GM12878 (cell line): ENCODE measurements at places on chromosomes 13 and 19.

GRCh38 chr19:20969498-20969897 is 46.4 kb downstream of the ZNF85 start:
- no peak for DNase-seq

DNA sequence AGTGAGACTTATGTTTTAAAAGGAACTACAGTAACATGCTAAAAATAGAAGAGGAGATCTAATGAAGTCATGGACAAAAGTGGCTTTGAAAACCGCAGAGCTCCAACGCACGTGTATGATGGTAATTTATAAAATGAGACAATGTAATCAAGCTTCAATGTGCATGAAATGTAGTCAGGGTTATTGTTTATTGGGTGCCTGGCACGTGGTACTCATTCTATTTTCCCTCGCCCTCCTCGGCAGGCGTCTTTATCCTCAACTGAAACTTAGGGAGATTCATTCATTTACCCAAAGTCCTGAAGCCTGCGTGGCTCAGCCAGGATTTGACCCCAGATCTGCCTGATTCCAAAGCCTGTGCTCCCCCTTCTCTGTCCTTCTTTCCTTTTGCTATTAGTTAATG is 79.8 kb downstream of the CHST8 start:
- DNase-seq, result no peak

DNA sequence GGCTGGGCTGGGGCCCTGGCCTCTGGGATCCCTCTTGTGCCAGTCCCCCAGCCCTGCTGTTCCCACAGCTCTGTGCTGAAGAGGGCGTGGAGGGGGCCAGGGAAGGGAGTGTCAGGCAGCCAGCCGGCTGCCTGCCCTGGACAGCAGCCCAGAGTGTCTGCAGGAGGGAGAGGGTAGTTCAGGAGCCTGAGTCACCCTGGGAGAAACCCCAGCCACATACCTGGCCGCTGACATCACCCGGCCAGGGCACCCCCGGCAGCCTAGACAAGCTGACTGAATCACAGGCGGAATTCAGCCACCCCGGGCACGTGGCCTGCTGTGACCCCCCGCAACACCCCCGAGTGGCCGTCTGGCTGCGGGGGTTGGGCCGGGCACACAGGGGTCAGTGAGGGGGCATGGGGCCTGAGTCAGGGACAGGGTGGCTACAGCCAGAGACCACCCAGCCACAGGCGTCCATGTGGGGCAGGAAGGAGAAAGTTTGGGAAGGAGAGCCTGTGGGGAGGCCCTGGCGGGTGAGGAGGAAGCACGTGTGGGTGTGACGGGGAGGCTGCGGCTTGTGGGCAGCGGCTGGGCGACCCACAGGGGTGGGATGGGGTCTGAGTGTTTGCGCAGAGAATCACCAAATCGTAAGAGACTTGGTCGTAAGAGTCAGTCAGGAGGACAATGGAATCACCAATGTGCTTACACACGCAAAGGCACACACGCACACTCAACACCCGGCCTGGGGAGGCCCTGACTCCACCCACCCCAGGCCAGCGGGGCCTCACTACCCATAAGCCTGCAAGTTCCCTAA is 11.9 kb upstream of the FOSB start:
- no peak for DNase-seq

- DNase-seq, result no peak
Observed at GRCh38 chr19:53894707-53895106, 12.7 kb downstream of the PRKCG start.

DNA sequence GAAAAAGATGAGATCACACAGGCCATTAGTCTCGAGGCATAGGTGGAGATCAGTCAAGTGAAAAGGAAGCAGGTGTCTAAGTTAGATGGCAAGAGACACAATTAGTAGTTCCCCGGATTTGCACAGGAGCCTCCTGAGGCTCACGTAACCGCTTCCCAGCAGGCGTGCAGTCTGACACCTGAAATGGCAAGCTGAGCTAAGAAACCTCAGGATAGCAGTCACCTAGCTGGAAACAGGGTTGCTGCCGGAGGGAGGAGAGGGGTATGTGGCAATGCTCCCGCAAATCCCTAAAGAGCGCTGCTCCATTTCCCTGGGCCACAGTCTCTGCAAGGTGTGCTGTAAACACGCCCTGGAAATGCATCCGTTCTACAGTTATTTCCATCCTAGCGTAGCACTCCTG is 1151.0 kb downstream of the DIAPH3 start:
- DNase-seq, result no peak

- no peak for DNase-seq
Observed at GRCh38 chr13:105406551-105406950, 1128.9 kb downstream of the EFNB2 start.

- DNase-seq, result no peak
Observed at GRCh38 chr13:79037197-79037596, 368.9 kb downstream of the RBM26 start.

DNA sequence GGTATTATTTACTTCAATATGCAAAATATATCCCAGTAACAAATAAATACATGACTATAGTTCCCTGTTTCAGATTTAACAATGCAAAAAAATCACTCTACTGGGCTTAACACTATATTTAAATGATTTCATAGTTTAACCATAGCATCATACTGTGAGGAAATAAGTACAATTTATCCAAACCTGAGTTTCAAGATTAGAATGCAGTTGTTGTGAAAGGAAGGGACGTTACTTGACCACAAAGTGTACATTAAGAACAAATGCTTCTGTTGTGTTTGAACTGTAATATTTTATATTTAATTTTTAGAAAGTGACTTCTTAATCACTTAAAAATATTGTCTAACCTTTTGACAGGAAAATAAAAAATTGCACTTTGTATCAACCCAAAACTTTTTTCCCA is 1747.9 kb upstream of the SPRY2 start:
- DNase-seq, result no peak

GRCh38 chr19:813219-814151 is 8.3 kb downstream of the PLPPR3 start:
- no peak for DNase-seq

DNA sequence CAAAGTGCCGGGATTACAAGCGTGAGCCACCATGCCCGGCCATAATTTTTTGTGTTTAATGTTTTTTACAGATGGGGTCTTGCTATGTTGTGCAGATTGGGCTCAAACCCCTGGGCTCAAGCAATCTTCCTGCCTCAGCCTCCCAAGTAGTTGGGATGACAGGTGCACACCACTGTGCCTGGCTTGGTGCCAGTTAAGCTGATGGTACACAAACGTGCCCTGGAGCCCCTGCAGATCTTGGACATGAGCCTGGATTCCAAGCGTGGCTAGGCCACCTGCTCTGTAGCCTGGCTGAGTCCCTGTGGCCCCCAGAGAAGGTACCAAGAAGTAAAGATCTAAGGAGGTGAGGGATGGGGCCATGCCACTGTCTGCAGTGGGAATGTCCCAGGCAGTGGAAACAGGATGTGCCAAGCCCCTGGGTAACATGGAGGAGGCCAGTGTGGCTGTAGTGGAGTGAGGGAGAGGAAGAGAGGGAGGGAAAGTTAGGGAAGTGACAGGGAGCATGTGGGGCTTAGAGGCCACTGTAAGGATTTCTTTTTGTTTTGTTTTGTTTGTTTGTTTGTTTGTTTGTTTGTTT is 7.0 kb downstream of the PRODH2 start:
- DNase-seq, result no peak

GRCh38 chr19:43286786-43287185 is 17.5 kb upstream of the PSG9 start:
- no peak for DNase-seq

GRCh38 chr19:29477831-29478577 is 47.8 kb upstream of the VSTM2B start:
- no peak for DNase-seq

DNA sequence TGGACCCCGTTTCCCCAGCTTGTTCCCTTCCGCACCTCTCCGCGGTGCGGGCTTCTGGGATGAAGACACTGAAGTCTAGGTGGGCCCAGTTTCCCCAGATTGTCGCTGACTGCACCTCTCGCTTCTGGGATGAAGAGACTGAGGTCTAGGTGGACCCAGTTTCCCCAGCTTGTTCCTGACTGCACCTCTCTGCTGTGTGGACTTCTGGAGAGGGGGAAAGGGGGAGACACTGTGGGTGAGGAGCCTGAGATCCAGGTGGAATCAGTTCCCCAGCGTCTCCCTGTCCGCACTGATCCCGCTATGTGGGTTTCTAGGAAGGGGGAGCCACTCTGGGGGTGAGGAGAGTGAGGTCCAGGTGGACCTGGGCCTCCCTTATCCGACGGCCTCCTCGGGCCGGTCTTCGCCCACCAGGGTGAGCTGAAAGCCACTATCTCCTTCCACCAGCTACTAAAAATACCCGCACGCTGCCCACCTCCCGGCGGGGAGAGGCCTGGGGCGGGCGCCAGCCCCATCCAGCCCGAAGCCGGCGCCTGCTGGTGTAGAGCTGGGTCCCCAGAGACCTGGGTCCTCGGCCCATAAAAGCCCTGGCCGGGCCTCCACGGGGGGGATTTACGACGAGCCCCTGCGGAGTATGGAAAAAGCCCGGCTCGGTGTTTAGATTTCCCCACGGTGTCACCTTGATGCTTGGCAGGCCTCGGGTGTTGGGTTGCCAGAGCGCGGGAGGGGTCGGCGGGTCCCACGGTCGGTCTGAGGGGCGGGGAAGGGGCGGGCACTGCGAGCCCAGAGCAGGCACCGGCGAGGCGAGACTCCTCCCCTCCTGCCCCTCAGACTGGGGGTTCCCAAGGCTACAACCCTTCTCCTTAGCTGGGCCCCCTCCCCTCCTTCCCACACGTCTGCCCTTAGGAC is 10.6 kb downstream of the FUT6 start:
- DNase-seq, result no peak
